ENCODE measurements at places on chromosomes 1 and 21.

DNA sequence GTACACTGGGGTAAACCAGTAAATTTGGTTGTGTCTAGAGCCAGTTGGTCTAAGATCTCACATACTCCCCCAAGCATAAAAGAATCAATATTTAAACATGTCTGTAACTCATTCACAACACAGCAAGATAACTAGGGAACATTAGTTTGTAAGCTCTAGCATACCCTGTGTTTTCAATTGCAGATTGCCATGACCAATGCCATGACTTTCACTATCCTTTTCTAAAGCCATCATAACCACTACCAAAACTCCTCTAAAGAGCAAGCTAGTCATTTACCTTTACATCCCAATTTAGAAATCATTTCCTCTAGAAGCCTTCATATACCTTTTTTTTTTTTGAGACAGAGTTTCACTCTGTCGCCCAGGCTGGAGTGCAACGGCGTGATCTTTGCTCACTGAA is 56.5 kb upstream of the PLA2G4A start:
- no peak for DNase-seq

DNA sequence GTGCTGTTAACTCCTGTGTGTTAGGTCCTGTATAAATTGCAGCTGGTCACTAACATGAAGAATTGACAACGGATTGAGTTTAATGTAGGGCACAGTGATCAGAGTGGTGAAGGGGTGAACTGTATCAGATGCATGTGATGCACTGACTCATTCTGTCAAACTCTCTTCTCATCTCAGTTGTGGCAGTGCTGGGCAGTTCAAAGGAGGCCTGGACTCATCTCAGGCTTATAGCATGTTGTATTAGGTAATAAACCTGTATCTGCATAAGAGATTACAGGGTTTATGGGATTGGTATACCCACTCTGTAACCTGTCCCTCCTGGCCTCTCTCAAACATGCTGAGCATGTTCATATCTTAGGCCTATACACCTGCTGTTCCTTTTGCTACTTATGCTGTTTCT is 12.4 kb upstream of the GBP3 start:
- no peak for DNase-seq

DNA sequence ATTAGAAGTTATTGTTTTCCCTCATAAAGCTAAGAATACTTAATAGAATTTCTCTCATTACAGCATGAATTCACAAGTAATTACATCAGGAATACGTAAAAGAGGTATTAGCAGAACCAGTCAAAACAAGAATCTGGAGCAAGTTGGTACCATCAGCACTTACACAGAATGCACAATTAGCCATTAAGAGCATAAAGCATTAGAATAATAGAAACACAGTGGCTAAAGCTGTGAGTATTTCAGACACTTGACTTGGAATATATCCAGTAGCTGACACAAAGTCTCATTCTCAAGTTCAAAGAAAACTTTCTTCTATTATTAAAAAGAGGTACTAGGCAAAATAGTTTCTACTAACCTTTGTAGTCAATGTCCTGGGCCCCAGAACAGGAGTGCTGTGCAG is 49.6 kb downstream of the KRTAP19-8 start:
- no peak for DNase-seq

DNA sequence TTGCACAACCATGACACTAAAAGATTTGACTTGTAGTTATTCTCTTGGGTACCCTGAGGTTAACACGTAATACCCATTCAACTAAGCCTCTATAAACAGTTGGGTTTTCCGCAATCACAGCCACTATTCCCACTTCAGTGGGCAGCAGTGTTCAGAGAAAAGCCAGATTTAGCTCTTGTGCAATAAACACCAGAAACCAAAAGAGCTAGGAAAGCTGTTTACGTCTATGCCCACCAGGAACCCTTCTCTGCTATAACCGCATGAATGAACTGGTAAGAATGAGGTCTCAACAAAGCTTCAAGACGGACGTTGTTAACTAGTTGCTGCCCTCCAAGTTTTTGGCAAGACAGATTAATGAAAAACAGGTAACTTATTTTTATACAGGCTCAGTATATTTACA is 101.3 kb downstream of the SLC45A1 start:
- no peak for DNase-seq

DNA sequence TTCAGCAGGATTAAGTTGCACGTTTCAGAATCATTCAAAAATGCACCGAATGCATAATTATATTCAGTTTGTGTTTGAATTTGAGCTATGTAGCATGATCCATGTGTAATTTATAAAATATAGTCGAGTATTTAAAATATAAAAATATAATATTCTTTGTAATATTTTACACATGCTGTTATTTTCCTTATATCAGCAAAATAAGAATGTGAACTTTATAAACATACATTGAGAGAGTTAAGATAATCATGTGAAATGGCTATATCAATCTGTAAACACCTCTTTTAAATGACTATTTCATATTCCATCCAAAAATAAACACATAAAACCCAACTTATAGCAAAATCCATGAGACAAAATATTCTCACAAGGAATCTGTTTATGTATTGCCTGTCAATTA is 303.7 kb downstream of the LRRC7 start:
- DNase-seq: no peak

DNA sequence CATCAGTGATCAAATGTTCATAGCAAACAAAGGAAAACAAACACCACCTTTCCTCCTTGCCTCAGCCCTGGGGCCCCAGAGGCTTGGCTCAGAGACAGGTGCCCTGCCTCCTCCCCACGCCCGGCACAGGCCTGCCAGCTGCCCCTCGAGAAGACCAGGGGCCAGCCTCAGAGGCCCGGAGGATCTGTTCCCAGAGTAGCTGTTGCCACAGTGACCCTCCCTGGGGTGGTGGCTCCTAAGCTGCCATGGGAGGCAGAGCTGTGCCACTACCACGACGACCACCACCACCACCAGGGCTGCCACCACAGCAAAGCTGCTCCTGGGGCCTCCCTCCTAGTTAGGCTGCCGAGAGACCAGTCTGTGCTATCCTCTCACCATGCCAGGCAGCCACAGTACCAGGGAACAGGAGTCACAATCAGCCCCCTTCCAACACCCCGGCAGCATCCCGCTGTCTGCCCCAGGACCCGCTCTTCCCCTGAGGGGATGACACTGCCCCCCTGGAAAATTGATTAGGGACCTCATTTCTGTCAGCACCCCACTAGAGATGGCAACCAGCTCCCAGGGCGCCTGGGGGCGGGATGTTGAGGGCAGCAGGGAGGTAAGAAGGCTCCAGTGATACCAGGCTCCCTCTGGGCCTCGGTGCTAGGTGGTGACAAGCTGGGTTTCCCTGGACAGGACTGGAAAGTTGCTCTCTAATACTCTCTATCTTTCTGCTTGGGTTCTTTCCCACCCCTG is 30.5 kb downstream of the KCNC4 start:
- DNase-seq: no peak

GRCh38 chr1:6393400-6394187 is at the start of gene ACOT7:
ACOT7 (minus strand) TSS chr1:6393767; CDS start chr1:6393399, 368 bp downstream.
- DNase-seq: peak; percentile 89

- DNase-seq: no peak
Observed at GRCh38 chr1:239819096-239819495, 272.6 kb upstream of the FMN2 start.

GRCh38 chr1:6163973-6164617 is 16.0 kb downstream of the CHD5 start:
- DNase-seq: no peak

DNA sequence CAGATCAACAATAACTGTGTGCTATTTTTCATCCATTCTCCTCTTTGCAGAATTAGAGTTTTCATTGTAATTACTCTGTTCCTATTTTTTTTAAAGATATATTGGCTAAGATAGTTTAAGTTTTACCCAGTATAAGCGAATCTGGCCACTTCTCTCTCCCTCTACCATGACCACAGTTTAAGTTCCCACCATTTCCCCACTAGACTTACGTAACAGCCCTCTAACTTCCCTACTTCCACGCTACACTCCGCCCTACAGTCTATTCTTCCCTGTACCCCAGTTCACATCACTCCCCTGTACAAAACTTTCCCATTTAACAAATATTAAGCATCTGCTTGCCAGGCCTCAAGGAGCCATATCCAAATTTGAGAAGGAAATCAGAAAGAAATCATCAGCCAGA is 16.5 kb downstream of the CTSK start:
- no peak for DNase-seq

- DNase-seq: no peak
Observed at GRCh38 chr1:32100359-32100758, 7.5 kb upstream of the KPNA6 start.

DNA sequence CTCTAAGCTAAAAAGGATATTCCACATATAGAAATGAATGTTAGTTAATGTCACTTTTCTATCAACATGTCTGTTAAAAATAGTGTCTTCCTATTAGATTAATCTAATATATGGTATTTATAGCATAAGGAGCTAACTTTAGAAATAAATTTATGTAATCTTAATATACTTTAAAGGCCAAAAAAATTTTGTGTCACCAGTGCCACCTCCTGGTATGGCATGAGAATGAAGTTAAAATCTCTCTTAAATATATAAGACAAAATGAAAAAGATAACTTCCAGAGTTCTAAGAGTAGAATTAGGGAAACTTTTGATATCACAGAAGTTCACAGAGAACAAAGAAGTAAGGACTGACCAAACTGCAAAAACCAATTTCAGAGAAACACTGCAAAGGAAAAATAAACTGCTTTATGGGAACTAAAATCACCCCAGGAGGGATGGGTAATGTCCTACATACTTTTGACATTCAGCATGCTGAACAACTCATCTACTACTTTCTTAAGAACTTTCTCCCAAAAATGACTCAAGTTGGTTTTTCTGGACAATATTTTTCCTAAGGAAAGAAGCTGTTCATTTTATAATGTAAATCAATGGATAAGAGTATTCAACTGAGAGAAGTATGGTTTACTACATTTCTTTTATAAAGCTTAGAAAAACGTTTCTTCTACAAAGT is 82.8 kb downstream of the TRIM33 start:
- no peak for DNase-seq

DNA sequence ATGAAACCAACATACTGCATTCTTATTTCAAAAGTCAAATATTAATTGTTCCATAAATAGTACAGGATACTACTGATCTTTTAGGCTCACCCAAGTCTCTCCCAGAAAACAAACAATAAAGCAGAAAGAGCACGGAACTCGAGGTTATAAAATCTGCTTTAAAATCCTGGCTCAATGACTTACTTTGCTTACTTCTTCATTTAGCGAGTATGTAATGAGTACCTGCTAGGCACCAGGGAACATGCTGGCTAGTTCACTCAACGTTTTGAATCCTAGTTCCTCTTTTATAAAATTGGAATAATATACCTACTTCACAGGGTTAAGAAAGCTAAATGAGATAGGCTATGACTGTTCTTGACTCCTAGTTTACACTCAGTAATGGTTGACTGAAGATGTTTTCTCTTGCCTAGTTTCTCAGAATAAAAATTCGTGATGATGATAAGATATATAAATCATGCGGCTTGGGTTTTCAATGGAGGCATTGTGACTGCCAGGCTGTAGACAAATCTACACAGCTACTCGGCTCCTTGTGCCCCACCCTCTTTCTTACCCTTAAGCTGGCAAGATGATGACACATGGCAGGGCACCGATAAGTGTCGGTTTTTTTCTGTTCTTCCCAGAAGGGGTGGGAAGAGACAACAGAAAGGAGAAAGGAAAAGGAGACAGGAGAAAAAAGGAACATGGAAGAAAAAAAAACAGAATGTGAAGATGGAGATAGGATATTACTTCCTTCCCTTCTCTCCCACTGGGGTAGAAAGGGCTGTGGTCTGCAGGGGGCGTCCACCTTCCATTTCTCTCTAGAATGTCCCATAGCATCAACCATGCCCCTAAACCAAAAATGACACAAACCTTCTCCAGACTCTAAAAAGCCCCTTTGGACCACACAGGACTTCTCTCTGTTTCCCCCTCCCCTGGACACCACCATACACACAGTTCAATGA is 507.1 kb downstream of the SMYD3 start:
- no peak for DNase-seq

DNA sequence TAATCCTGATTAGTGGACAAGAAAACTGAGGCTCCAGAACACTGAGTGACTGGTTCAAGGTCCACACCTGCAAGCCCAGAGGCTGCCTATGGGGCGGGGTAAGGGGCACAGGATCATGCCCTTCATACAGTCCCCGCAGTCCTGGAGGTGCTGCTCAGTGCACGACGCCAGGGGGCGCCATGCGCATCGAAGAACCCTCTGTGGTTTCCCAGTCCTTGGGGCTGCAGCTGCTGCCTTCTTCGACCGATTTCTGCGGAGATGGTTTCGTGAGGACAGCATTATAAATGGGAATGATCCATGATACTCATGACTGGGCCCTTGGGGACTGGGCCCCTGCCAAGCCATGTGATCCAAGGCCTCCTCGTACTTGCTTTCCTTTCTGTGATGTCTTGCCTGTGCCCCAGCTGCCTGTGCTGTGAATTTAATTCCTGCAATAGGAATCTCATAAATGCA is 37.1 kb upstream of the ARHGEF10L start:
- peak; percentile 6 for DNase-seq

GRCh38 chr1:50189369-50189768 is 80.6 kb downstream of the ELAVL4 start:
- DNase-seq: no peak

DNA sequence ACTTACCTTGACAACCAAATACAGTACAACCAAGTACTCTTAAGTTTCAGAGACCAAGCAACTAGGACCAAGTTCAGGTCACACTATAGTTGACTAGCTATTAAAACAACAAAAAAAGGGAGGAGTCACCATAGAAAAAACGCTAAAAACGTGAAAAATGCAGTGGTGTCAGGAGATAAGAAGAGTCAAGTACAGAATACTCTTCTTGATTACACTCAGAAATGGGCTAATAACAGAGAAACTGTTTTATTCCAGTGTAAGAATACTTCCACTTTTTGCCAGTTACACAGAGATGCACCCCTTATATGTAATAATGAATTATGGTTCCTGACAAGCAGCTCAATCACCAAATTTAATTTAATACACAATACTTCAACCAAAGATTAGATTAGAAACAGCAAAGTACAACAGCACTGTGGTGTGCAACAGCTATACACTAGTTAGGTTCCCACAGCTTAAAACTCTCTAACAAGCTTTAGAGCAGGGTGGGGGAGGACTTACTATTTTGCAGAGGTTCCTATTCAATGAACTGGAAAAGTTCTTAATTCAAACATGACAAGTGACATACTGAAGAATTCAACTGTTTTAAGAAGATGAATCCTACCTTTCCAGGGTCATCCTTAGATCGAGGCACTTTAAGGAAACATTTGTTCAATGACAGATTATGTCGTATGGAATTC is 70.4 kb downstream of the FOXJ3 start:
- no peak for DNase-seq

- no peak for DNase-seq
Observed at GRCh38 chr1:74571891-74572290, 59.5 kb upstream of the LRRC53 start.

GRCh38 chr1:2291577-2291976 is 63.5 kb downstream of the SKI start:
- no peak for DNase-seq

GRCh38 chr1:75257424-75257823 is 123.2 kb downstream of the LHX8 start:
- DNase-seq: no peak
